ENCODE measurements at places on chromosomes 3 and 15. TPM values are rescaled to one million over a fixed set of nuclear protein-coding genes. Genes with fewer than 3 reads are reported as not detected.

Gene NLGN1
- 1.4 TPM for total RNA-seq

Gene CISH
- total RNA-seq = 2.7 TPM

Gene EPHA3
- total RNA-seq = not detected

Gene PGBD4
- total RNA-seq = 2.0 TPM

Gene GHSR
- not detected for total RNA-seq

Gene PLSCR2
- total RNA-seq = not detected

Gene SLC12A1
- total RNA-seq = not detected

Gene CELSR3
- total RNA-seq = 9.9 TPM

Gene CSPG4
- total RNA-seq = 2.6 TPM

Gene NXPE3
- 12.8 TPM for total RNA-seq

Gene ZPLD1
- not detected for total RNA-seq

Gene ALDH1L1
- total RNA-seq = 46.9 TPM

Gene RLBP1
- total RNA-seq = not detected

Gene IGF2BP2
- total RNA-seq = 140 TPM

Gene LRTM1
- not detected for total RNA-seq

Gene CELF6
- total RNA-seq = not detected

Gene CLDN16
- total RNA-seq = 0.20 TPM

Gene SLC12A8
- 30.7 TPM for total RNA-seq

Gene PPP1R14D
- 0.55 TPM for total RNA-seq

Gene SLMAP
- total RNA-seq = 119 TPM

Gene CCR9
- total RNA-seq = not detected

Gene SCN5A
- 4.7 TPM for total RNA-seq

Gene FAM162A
- total RNA-seq = 41.0 TPM

Gene CLDN18
- not detected for total RNA-seq

Gene RETNLB
- total RNA-seq = not detected

Gene SKOR1
- total RNA-seq = 0.13 TPM

Gene ADCY5
- not detected for total RNA-seq

Gene MNS1
- total RNA-seq = 16.2 TPM

Gene NPAP1
- not detected for total RNA-seq

Gene NRROS
- total RNA-seq = 2.2 TPM

All from PC-9 (cell line).